Esophagus squamous epithelium (tissue), 5 donors: ENCODE measurements at places on chromosomes 5 and 9.

- no peak for DNase-seq
These were observed 45.7 kb downstream of the FTMT start for GRCh38 chr5:121897341-121897740.

GRCh38 chr5:154146409-154146808, 44.1 kb upstream of the GALNT10 start:
- no peak for DNase-seq

DNA sequence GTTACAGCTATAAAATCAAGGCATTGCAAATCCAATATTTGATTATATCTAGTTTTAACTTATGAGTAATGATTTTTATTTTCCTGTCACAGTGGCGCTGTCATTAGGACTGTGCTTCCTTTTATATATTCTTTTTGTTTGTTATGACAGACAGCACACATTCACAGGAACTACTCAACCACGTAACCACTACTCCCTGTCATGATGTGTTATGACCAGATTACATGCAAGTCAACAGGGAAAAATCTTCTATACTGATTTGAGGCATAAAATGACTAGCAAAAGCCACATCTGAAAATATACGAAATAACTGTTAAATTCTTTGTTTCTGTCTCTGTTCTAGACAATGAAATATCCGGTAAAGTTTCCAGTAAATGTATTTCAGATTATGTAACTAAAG, 25.4 kb downstream of the SREK1 start:
- no peak for DNase-seq

GRCh38 chr5:117665121-117665520, 1090.5 kb upstream of the SEMA6A start:
- DNase-seq = no peak

DNA sequence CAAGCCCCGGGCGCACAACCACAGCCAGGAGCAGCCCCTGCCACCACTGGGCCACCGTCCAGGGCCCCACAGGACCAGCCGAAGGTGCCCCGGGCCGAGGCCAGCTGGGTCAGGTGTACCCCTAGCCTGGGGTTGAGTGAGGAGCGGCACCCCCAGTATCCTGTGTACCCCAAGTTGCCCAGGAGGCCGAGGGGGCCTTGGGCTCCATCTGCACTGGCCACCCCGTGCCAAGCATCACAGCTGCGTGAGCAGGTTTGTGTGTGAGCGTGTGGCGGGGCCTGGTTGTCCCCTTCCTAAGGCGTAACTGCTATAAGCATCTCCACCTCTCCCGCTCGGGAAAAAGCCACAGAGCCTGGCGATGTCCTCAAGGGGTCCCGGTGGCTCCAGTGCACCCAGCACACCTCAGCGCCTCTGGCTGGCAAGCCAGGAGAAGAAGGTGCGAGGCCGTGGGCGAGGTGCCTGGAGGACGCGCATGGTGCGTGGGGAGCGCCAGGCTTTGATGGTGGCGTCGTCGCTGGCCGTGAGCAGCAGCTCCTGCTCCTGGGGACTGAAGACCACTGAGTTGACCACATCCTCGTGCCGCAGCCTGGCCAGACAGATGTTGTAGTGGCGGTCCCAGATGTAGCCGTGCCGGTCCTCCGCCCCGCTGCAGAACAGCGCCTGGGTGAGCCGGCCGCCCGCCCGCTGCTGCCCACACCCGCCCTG, 3.9 kb downstream of the FBXW5 start:
- no peak for DNase-seq
